ENCODE measurements at places on chromosomes 5 and 9.

DNA sequence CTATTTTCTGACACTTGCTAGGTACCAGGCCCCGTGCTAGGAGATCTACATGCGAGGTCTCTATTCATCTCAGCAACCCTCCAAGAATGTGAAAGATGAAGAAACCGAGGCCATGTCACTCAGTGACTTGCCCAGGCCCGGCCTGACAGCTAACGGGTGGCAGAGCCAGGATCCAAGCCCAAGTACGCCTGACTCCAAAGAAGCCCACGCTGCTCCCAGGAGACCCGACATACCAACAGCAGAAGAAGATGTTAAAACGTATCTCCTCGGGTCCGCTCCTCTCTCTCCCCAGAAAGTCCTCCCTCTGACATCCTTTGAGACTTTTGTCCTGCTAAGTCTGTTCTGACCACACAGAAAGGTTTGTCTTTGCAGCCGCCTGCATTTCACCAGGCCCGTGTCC lies 65.2 kb downstream of the CRB2 start:
- DNase-seq = no peak

DNA sequence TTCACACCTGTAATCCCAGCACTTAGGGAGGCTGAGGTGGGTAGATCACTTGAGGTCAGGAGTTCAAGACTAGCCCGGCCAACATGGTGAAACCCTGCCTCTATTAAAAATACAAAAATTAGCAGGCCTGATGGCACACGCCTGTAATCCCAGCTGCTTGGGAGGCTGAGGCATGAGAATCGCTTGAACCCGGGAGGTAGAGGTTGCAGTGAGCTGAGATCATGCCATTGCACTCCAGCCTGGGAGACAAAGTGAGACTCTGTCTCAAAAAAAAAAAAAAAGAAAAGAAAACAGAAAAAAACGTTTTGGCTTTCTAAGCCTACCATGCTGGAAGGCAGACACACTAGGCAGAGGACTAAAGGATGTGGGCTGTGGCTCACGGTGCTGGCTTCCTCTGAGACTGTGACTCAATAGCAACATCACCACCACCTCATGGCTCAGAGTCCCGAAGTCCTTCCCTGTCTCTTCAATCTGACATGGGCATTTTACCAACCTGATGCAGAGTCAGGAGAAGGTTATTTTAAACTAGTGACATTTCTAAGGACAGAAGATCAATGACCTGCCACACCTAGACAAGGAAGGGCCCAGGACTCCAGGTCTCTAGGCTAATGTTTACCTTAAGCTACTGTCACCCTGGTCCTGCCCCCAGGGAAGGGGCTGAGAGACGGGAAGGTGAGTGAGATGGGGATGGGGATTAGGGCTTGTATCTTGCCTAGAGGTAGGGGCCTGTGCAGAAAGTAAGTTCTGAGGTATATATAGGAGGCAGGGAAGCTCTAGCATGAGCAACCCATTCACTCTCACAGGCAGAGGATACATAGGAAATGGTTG lies 3.7 kb downstream of the ECSCR start:
- peak; percentile 85 for DNase-seq

DNA sequence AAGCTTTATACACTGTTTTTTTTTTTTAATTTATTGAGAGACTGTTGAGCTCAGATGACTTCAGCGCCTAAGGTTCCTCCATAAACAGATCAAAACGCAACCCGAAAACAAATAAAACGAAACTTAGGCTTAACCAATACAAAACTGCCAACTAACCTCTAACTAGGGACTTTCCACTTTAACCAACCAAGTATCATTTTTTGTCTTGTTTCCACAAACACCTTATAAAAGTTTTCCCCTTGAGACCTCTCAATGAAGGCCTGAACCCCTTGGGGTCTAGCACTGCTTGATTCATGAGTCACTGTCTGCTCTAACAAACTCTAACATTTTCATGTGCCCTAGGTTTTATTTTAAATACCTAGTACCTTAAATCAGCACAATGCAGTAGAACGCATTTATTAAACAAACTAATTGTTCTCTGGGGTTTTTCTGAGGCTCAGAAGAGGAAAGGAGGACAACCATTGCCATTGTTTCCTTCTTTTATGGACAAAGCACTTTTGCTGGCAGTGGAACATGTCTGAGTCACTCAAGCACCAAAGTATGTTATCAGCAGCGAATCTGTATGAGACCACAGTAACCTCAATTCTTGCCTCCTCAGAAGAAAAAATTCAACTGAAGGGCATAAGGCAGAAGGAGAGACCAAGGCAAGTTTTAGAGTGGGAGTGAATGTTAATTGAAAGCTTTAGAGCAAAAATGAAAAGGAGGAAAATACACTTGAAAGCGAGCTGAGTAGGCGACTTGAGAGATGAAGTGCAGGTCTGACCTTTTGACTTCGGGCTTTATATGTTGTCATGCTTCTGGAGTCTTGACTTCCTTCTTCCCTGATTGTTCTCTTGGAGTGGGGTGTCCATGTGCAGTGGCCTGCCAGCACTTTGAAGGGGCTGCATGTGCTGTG lies 97.7 kb upstream of the HCN1 start:
- DNase-seq = no peak

DNA sequence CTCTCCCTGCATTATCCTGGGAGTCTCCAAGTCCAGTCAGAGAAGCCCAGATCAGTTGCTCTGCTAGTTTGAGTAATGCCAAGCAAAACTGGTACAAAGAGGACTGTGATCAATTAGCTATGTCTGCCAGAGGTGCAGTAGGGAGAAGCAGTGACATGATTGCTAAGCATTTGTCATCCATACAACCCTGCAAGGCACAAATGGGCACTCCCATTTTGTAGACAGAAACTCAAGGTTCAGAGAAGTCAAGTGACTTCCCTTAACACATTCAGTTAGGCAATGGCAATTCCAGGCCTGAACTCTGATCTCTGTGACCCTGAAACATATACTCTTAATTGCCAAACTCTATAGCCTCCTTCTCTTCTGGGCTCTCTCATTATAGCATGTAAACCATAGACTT lies 34.0 kb downstream of the NDST1 start:
- no peak for DNase-seq

DNA sequence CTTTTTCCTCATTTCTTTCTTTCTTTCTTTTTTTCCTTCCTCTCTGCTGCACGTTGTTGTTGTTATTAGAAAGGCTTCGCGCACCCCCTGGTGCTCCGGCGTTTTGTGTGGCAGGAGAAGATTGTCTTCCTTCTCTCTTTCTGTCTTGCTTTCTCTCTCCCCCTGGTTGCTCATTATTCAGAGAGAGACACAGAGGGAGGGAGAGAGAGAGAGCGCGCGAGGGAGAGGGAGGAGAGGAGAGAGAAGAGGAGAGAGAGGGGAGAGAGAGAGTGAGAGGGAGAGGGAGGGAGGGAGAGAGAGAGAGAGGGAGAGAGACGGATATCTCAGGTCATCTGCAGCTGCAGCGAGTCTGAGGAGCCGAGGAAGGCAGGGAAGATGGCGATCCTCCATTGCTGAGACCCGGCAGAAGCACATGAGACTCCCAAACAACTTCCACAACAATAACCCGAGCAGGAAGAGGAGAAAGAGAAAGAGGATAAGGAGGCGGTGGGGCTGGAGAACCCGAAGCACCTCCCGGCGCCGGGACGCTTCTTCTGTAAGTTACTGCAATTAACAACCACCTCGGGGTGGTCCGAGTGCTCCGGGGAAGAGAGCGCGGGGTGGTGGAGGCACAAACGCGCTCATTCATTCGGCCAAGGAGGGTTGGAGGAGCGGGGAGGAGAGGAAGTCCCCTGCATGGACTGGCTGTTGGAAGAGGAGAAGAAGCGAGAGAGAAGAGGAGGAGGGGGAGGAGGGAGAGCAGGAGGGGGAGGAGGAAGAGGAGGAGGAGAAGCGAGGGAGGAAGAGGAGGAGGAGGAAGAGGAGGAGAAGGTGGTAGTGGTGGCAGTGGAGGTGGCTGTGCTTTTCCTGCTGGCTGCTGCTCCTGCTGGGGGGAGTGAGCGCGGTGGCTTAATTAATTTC lies at the start of gene ZNF462:
Gene ZNF462, plus strand, starts transcription at position 346 of the 900 bp plus-strand sequence. CDS start 60,218 bp downstream, outside the sequence.
- no peak for DNase-seq

DNA sequence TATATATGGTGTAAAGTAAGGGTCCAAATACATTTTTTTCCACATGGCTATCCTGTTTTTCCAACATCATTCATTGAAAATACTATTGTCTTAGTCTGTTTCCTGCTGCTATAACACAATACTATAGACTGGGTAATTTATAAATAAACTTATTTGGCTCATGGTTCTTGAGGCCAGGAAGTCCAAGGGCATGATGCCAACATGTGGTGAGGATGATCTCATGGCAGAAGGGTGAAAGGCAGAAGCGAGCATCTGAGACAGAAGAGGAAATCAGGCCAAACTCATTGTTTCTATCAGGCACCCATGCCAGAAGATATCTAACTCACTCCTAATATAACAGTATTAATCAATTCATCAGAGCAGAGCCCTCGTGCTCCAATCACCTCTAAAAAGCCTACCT lies 42.6 kb downstream of the ANKRD55 start:
- peak; percentile 36 for DNase-seq

GRCh38 chr9:10835791-10836463 lies 223.1 kb upstream of the PTPRD start:
- DNase-seq = no peak

DNA sequence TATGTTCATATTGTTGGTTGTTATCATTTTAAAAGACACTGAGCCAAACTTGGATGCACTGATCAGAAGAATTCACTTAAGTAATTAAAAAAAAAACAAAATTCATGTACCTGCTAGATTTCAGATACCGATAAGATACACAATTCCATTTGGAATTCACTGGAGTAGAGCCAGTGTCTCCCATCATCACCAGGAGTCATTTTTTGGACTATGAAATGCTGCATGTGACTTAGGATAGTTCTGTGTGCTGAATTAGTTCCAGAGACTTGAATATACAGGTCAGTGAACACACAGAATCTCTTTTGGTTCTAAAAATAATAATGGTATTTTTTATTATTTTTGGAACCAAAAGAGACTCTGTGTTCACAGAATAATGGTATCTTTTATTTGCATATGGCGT lies 482.6 kb upstream of the PIK3R1 start:
- no peak for DNase-seq

DNA sequence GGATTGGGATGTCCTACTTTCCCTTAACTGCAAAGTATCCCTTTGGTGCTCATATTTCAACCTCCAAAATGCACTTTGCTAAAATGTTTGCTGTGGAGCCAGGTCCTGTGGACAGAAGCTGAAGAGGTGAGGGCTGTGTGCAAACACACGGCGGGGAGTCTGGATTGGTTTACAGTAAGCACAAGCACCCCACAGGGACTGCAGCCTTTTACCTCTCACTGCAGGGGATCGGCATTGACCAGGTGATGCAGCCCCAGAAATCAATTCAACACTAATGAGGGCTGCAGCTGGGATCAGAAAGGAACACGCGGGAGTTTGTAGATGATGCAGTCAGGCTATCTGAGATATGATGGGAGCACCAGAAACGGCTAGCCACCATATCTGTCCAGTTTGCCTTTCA lies 450.9 kb downstream of the CCDC171 start:
- no peak for DNase-seq

DNA sequence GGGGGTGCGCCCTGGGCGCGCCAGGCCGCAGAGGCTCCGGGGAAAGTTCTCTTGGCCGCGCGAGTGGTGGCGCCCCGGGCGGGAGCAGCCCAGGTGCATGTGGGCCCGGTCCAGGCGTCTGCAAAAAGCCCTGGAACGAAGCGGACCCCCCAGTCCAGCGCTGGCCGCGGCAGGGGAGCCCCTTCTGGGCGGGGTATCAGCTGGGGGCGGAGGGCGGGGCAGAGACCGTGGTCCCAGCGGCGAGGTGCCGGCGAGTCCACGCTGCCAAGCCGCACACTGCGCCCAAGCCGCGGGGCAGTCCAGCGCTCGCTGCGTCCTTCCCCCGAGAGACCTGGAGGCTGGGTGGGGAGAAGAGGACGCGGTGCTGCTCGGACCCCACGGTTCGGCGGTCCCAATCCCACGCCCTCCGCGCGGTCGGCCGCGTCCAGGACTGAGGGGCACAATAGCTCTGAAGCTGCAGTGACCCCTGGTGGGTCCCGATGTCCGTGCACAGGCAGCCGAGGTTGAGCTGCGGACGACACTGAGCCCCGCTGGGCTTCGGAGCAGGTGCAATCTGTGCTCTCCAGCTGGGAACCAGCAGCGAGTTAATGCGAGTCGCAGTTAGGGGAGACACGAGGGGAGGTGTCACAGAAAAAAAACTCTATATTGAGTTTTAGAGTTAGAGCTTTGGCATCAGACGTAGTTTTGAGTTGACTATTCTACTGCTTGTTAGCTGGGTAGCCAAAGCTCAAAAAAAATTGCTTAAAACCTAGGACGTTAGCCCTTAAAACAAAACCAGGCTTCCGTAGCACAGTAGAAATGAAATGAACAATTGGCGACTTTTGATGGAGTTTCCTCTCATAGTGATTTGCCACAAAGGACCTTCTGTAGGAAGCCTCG lies 1.1 kb upstream of the EPB41L4A start:
- peak; percentile 46 for DNase-seq

DNA sequence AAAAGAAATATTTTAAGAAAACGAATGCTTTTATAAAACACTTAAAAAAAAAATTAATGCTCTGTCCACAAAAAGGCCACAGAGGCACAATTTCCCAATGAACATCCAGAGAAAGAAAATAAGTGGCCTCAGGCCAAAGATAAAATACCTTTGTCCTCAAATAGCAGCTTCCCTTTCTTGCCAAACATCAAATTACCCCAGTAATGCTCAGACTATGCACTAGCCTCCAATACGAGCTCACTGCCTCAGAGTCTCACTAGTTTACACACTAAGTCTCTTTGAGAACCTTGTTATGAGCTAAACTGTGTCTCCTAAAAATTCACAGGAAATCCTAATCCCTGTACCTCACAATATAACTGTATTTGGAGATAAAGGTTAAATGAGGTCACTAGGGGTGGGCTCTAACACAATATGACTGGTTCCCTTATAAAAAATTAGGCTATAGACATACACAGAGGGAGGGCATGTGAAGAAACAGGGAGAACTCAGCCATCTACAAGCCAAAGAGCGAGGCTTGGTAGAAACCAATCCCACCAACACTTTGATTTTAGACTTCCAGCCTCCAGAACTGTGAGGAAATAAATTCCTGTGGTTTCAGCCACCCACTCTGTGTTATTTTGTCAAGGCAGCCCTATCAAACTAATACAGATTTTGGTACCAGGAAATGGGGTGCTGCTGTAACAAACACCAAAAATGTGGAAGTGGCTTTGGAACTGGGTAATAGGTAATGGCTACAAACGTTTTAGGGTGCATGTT lies 4.4 kb downstream of the MPDZ start:
- DNase-seq = no peak

GRCh38 chr5:32326216-32326772 lies 13.6 kb upstream of the MTMR12 start:
- DNase-seq = no peak

GRCh38 chr5:112192866-112193265 lies 226.2 kb downstream of the EPB41L4A start:
- DNase-seq = no peak

DNA sequence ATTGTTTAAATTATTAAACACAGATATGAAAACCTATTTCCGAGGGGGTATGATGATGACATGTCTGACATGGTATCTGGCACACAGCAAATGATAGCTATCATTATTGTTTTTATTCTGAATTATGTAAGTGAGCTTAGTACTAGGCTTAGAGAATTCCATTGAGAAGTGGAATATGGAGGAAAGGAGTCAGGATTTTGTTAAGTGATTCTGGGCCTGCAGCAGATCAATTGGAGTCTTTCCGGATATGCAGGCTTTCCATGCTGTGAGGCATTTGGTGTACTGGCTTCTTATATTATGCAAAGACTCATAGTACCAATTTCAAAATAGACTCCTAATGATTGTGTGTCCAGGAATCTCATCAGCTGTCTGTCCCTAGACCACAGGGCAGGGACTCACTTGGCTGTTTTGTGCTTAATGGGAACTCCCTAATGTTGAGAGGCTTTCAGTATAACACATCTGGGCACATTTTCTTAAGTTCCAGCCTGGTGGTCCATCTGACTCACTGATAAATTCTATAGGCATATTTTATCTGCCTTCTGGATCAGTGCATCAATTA lies 180.0 kb upstream of the KLF9 start:
- no peak for DNase-seq

All from CD4-positive, alpha-beta T cell treated with Interleukin-10 for 1 hour (primary cell).